ENCODE measurements at places on chromosomes 7 and 10.

- DNase-seq: no peak
These were observed 1.4 kb downstream of the FGFBP3 start for GRCh38 chr10:91907914-91908336.

DNA sequence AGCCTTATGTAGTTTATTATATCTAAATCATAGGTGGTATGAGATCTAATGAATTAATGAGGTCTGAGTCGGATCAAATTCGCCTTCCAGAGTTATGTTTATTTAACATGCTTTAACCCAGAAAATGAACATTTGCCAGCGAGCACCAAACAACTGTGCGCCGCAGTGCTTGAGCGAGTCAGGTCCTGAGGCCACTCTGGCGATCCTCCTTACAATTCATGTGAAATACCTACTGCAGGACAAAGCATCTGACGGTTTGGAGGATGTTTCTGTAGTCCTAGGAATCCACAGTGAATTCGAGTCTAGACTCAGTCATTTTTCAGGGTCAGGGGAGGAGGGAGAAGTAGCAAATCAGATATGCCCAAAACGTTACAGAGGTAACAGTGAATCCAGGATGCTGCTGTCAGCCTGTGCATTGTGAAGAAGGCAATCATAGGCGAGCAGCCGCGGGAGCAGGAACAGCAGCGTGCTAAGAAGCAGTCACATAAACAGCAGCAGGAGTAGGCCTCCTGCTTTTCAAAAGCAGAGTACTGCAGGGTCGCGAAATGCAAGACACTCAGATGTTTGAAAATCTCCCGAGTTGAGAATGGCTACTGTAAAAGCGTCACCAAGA, 120.2 kb downstream of the CACNB2 start:
- no peak for DNase-seq

GRCh38 chr10:1552881-1553670, 184.2 kb downstream of the ADARB2 start:
- DNase-seq: no peak

- DNase-seq: no peak
These were observed 102.7 kb downstream of the ADRA2A start for GRCh38 chr10:111179514-111179913.

- no peak for DNase-seq
These were observed 80.7 kb downstream of the LHPP start for GRCh38 chr10:124542336-124542735.

DNA sequence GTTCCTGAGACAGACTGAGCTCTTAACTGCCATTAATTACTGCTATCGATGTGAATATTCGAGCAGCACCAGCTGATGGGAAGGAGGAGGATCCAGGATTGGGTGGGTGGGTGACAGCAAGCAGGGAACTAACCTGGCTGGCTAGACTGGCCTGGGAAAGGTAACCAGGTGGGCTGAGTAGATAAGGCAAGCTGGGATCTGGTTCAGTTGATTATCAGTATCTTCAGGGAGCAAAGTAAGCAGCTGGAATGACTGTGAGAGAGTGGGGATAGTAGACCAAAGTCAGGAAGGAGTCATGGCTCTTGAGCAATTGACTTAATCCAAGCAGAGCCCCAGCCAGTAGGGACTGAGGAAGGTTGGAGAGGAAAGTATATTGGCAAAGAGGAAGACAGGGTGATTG, 46.9 kb upstream of the KMT2E start:
- no peak for DNase-seq

GRCh38 chr10:96612055-96612830, 25.4 kb upstream of the TM9SF3 start:
- no peak for DNase-seq

- no peak for DNase-seq
These were observed 24.9 kb downstream of the INSIG1 start for GRCh38 chr7:155322530-155322929.

DNA sequence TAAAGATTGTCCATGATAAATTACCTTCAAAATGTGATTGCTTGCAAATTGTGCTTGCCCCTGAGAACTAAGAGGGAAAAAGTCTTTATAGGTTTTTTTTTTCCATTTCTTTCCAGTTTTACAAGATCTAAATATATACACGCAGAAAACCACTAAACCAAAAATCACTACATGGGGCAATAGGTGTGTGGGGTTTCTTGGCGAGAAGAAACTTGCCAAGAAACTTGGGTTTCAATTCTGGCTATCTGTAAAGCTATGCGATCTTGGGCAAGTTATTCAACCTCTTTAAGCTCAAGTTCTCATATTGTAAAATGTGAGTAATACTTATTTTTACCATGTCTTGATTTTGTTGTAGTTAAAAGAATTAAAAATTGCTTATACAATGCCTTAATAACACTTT, 17.0 kb downstream of the CUBN start:
- no peak for DNase-seq

GRCh38 chr7:26284477-26284876, 7.2 kb upstream of the SNX10 start:
- DNase-seq: no peak

- DNase-seq: peak; percentile 78
These were observed 90.1 kb upstream of the NFE2L3 start for GRCh38 chr7:26061678-26062603.

- DNase-seq: no peak
These were observed 714.5 kb upstream of the POT1 start for GRCh38 chr7:125644109-125644508.

GRCh38 chr10:38007991-38008390, 2.5 kb upstream of the ZNF33A start:
- no peak for DNase-seq

DNA sequence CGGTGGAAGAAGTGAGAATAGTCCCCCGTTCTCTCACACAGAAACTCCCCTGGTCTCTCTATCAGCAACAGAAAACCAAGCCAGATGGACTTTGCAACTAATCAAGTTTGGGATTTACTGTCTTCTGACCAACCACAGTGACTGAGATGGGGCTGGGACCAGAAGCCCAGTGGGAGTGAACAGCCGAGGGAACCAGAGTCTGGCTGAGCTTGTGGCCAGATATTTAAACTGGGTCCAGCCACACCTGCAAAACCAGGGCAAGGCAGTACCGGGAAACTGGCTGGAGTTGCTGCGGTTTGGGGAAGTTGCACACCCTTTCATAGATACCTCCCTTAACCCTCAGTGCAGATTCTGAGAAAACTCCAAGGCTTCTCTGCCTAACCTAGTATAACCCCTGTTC, 6.0 kb downstream of the GSTK1 start:
- DNase-seq: no peak

DNA sequence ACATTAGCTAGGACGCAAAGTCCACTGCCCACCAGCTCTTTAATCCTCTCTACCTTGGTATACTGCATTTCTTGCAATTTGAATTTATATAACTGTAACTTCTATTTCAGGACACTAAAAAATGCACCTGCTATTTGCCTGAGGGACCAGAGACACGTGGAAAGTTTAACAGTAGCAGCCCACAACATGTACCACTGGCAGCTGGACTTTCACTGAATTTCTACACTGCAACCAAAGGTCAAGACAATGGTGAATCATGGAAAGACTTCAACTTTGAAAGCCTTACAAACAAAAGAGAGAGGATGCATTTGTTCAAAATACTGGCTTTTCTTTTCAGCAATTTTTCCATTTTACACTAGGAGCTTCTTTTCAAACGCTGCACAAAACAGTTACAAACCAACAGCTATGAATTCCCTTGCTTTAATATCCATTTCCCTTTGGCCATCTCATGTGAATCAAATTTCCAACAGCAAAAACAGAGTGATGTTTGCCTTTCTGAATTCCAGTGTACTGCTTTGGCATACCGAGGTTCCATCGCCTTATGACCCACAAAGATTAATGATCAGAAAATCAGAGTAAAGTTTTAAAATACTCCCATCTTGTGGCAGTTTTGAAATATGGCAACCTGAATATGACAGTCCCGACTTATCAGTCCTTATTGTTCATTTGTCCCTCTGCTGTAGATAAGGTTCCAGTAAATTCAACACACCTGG, 29.9 kb upstream of the HNRNPH3 start:
- no peak for DNase-seq

DNA sequence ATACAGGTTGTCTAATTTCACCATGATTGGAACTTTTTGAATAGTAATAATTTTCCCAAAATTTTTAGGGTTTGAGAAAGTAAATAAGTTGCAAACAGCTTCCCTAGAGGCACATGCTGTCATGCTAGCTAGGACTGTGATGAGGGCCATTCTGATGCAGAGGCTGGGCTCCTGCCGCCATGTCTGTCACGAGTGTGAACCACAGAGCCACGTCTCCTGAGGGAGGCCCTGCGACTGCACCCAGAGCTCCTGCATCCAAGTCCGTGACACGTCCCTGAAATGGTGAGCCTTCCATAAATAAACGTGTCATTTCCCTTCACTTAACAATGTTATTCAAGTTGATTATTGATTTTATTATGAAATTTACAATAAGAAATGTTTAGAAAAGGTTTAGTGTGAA, 40.0 kb downstream of the C10orf120 start:
- DNase-seq: no peak

- no peak for DNase-seq
These were observed 412.6 kb downstream of the GFRA1 start for GRCh38 chr10:115860182-115861107.

- no peak for DNase-seq
These were observed 66.9 kb downstream of the NXPH1 start for GRCh38 chr7:8500286-8500685.

Data from activated T-cell treated with anti-CD3 and anti-CD28 coated beads, Interleukin-2, amount 50 U/mL, for 24 hours (primary cell).